Activated CD4-positive, alpha-beta memory T cell treated with anti-CD3 and anti-CD28 coated beads, Interleukin-2, amount 10 ng/mL, durations not matched to agents 7 days and 5 days (primary cell): ENCODE measurements at places on chromosomes 2 and 18.

GRCh38 chr2:21690005-21690404 lies 566.2 kb downstream of the TDRD15 start:
- no peak for DNase-seq

GRCh38 chr2:43233218-43234212 lies 7.1 kb upstream of the ZFP36L2 start:
- DNase-seq: no peak

DNA sequence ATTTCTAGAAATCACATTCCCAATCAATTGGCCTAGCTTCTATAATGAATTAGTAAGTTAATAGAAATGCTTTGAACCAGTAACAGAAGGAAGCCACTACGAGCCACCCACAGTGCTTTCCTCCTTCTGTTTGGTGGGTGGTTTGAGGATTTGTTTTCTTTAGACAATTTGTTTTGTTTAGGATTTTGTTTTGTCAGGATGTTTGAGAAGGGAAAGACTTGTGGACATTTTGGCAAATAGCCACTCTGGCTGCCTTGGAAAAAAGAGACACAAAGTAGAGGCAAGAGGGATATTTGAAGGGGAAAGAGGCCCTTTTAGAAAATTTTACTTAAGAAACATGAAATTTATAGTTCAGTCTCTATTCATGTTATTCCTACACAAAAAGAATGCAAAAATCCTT lies 47.7 kb downstream of the TANK start:
- no peak for DNase-seq

DNA sequence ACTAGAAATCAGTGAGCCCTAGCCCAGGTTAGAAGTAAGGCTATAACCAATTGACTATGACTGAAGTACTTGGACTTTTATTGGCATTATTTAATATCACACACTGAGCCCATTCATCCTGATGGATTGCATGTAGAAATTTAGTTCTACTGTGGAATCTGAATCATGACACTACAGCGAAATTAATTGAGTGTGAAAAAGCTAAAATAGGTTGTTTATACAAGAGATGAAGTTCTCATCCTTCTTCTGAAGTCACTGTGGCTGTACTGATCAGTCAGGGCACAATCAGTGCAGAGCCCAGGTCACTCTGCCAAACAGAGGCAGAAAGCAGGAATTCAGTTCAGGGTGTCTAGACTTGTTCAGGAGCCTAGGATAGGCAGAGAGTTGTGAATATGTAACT lies 158.9 kb downstream of the BABAM2 start:
- DNase-seq: no peak

GRCh38 chr2:170076189-170076588 lies 101.8 kb upstream of the MYO3B start:
- DNase-seq: no peak

- no peak for DNase-seq
Measured at GRCh38 chr2:171163261-171163660, 2.6 kb upstream of the TLK1 start.

GRCh38 chr2:148994341-148994740 lies 44.2 kb upstream of the LYPD6B start:
- no peak for DNase-seq

DNA sequence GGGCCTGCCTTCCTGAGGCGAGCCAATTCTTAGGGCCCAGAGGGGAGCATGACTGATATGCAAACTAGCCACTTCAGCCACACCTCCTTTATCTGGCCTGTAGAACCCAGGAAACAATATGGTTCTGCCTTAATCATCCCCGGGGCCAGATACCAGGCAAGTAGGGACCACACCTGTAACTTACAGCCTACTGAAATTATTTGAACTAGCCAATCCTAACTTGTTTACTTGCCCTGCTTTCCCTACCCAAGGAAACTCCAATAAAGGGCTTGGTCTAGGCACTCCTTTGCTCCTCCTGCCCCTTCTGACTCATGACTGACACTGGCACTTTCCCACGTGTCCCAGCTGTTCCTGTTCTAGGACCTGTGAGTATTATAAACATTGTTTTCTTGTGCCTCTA lies 57.6 kb downstream of the MYOM1 start:
- DNase-seq: no peak

DNA sequence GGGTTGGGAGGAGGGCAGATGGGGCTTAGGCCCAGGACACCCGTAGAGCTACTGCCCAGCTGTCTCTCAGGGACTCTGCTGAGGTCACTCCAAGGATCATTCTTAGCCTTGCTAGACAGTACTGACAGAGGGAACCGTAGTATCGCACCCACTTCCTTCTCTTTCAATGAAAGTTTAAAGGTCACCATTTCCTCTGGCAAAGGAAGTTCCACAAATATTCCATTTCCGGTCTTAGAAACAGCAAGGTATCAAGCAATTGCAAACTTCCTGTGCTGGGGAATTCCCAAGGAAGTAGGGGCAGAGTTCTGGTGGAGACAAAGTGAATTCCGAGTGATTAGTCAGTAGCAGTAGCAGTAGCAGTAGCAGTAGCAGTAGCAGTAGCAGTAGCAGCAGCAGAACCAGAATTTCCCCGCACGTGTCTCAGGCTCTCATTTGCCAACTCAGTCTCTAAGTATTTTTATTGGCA lies 24.7 kb downstream of the IL1B start:
- DNase-seq: no peak

GRCh38 chr18:77199707-77200106 lies 49.9 kb upstream of the GALR1 start:
- no peak for DNase-seq

GRCh38 chr2:8176887-8177286 lies 505.0 kb upstream of the ID2 start:
- no peak for DNase-seq

GRCh38 chr2:236653863-236654262 lies 84.2 kb downstream of the ACKR3 start:
- DNase-seq: peak; percentile 9

- peak; percentile 42 for DNase-seq
Measured at GRCh38 chr2:85886590-85886989, 2.2 kb downstream of the ST3GAL5 start.
